ENCODE measurements at places on chromosomes 12 and 14.

GRCh38 chr14:42079911-42080310 lies 473.2 kb downstream of the LRFN5 start:
- no peak for DNase-seq

- no peak for DNase-seq
Measured at GRCh38 chr14:29829851-29830250, 97.8 kb downstream of the PRKD1 start.

- DNase-seq = no peak
Measured at GRCh38 chr14:33570694-33571310, 380.1 kb downstream of the EGLN3 start.

GRCh38 chr14:59677771-59678231 lies 101.2 kb upstream of the CCDC175 start:
- DNase-seq = no peak

- no peak for DNase-seq
Measured at GRCh38 chr14:48735607-48736006, 850.6 kb downstream of the RPS29 start.

- DNase-seq = peak; percentile 4
Measured at GRCh38 chr12:71415336-71416231, 24.0 kb upstream of the LGR5 start.

GRCh38 chr14:102829016-102829548 lies 51.8 kb downstream of the TRAF3 start:
- no peak for DNase-seq

GRCh38 chr12:103207936-103208335 lies 250.5 kb downstream of the ASCL1 start:
- no peak for DNase-seq

Measured in activated CD4-positive, alpha-beta T cell treated with anti-CD3 and anti-CD28 coated beads, Interleukin-2, amount 50 U/mL, for 1 hour (primary cell).